ENCODE measurements at places on chromosomes 1 and 21.

GRCh38 chr1:37453647-37454046, 20.7 kb upstream of the ZC3H12A start:
- H3K27ac ChIP-seq, result no peak overlapping the region
- H3K27me3 ChIP-seq, result no peaks in the 10 kb centered on the region
- H3K4me1 ChIP-seq, result peaks cover 6% of the 10 kb centered on the region
- DNase-seq, result no peak

DNA sequence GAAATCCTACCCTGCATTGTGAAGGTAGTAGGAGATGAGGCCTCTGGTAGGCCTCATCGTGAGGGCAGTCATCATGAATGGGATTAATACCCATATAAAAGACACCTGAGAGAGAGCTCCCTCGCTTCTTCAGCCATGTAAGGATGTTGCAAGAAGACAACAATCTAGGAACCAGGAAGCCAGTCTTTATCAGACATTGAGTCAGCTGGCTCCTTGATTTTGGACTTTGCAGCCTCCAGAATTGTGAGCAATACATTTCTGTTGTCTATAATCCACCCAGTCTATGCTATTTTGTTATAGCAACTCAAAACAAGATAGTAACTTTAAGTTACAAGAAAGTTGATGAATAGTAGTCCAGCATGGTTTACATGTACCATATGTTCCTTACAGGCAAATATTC, 208.5 kb downstream of the KCNT2 start:
- DNase-seq, result no peak
- H3K4me3 ChIP-seq, result no peak overlapping the region
- H3K27me3 ChIP-seq, result no peaks in the 10 kb centered on the region

DNA sequence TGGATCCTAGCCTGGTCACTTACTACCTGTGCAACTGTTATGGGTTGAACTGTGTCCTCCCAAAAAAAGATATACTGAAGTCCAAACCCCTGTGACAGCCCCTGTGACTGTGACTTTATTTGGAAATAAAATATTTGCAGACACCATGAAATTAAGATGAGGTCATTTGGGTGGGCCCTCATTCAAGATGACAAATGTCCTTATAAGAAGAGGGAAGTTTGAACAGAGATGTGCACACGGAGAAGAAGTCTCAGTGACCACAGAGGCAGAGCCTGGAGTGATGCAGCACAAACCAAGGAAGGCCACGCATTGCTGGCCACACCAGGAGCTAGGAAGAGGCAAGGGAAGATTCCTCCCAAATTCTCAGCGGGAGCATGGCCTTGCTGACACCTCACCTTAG, 249.7 kb upstream of the RUNX1 start:
- no peak for DNase-seq
- no peak overlapping the region for H3K4me3 ChIP-seq

DNA sequence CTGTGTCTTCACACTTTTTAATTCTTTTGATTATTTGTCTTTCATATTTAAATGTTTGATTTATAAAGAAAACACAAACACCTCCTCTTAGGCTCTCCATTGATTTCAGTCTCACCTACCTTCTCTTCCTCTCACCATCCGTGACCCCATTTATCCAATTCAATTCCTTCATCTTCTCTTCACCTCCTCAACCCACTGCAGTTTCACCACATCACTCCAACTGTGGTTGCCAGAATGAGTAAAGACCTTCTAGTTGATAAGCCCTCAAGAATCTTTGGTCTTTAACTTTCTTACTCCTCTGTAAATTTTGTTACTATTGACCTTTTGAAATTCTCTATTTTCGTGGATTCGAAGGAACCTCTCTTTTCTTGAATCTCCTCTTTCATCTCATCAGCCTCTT, 260.7 kb downstream of the CHRM3 start:
- H3K36me3 ChIP-seq, result no peaks in the 10 kb centered on the region
- H3K27ac ChIP-seq, result no peak overlapping the region
- no peaks in the 10 kb centered on the region for H3K4me1 ChIP-seq
- DNase-seq, result no peak
- H3K27me3 ChIP-seq, result no peaks in the 10 kb centered on the region
- no peak overlapping the region for H3K4me3 ChIP-seq

All from iPS DF 6.9 (cell line).